ENCODE measurements at places on chromosomes 3 and 15.
A peak's percentile ranks its signal among the peaks of the same experiment; 100 is the strongest.

DNA sequence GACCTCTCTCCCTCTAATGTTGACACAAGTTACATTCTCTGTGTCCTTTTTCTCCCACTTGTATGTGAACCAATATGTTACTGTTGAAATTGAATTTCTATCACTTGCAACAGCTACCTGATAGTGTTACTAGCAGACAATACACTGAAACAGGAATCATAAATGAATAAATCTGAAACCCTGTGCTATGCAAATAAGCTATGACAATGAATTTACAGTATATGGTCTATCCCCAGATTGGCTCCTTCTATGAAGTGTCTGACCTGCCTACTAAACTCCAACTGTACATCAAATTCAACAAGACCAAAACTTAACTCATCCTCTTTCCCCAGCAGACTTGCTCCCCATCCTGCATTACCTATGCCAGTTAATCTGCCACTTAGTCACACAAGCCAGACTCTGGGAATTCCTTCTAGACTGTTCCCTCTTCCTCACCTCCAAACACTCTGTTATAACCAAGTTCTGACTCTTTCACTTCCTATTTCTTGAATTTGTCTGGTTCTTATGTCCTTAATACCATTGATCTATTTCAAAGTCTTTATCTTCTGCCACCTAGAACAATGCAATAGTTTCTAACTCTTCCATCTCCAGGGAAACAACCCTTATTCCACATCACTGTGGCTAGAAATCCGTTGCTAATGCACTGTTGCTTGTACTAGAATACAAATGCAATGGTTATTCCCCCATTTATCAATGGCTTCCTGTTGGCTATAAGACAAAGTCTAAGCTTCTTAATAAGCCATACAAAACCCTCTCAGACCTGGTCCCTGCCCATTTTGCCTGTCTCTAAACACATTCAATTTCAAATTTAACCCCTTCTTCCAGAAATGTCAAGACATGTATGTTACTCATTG is 13.4 kb upstream of the ZNF639 start:
- DNase-seq = no peak

DNA sequence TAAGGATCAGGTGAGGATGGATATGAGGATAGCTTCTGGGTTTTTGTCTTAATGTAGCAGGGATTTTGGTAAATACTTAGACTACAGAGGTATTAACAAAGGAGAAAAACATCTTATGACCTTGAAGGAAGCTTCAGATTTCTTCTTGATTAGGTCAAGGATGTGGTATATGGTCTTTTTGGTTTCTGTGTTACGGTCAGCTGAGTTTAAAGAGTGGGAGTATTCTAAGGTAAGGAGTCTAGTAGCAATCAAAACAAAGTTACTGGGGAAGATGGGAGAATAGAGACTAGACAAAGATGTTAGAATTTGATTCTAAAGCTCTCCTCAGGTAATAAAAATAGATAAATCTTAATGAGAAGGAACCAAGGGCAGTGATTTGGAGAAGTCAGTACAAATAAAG is 6.2 kb downstream of the HMG20A start:
- no peak for DNase-seq

DNA sequence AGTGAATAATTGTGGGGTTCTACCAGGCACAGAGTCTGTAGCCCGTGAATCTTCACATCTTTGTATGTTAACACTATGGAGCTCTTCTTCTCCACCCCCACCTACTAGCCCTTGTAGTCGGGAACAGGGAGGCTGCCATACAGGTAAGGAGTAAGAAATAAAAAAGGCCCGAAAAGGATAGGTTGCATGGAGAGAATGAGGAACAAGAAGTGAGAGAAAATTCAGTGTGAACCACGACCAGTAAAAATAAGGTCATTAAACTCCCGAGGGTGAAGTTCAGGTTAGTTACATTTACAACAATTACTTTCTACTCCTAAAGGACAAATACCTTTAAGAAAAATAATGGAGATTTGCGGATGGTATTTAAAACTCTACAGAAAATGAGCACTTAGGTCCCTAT is 53.3 kb downstream of the OSBPL10 start:
- no peak for DNase-seq

DNA sequence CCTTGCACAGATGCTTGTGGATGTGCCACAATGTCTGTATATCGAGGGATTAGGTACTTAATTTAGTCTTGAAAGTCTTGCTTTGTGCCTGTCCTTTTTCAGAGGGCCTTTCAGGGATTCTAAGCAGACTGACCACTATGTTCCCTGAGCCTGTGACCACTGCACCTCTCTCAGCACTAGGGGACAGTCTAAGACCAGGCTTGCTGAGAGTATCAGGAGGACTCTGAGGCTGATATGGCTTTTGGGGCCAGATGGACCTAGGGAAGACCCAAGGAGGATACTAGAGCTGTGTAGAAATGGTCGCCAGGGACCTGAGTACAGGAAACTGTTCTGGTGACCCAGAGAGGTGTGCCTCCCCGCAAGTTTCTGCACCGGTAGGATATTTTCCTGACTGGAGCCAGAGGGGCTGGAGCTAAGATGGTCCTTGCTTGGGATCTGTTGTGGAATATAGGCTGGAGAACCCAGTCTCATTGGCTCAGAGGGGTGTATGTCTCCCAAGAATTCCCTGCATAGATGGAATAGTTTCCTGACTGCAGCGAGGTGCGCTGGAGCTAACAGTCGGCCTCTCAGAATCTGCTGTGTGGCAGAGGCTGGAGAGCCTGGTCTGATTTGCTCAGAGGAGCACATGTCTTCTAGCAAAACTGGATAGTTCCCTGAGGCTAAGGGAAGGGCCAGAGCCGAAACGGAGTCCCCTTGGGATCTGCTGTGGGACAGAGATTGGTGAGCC is 213.2 kb upstream of the DCBLD2 start:
- peak; percentile 19 for DNase-seq

DNA sequence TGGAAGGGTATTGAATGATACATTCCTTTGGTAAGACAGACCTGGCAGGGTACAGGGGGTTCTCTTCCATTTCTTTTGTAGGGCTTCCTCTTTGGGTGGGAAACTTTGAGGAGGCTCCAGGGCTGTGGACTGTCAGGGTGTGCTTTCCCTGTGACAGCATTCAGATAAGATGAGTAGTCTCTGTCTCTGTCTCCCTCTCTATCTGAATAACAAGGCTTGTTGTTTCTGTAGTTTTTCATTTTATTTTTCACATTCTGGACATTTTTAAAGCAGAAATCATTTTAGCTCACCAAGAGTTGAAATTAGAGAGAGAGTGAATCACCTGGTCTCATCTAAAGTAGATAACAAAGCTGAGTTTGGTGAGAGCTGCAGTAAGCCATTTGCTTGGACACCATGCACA is 100.8 kb upstream of the TPM1 start:
- no peak for DNase-seq

GRCh38 chr15:63839722-63840121 is 6.0 kb upstream of the HERC1 start:
- no peak for DNase-seq

GRCh38 chr15:75694241-75695182 is 18.1 kb downstream of the CSPG4 start:
- DNase-seq = peak; percentile 91
